ENCODE measurements at places on chromosomes 5 and 9. TPM values are rescaled to one million over a fixed set of nuclear protein-coding genes. Genes with fewer than 3 reads are reported as not detected.
A peak's percentile ranks its signal among the peaks of the same experiment; 100 is the strongest.

GRCh38 chr5:147704544-147704943, 78.0 kb downstream of the JAKMIP2 start:
- H3K36me3 ChIP-seq = no peaks in the 10 kb centered on the region
- no peaks in the 10 kb centered on the region for H3K4me1 ChIP-seq
- no peak for DNase-seq
- H3K4me3 ChIP-seq = no peak overlapping the region

DNA sequence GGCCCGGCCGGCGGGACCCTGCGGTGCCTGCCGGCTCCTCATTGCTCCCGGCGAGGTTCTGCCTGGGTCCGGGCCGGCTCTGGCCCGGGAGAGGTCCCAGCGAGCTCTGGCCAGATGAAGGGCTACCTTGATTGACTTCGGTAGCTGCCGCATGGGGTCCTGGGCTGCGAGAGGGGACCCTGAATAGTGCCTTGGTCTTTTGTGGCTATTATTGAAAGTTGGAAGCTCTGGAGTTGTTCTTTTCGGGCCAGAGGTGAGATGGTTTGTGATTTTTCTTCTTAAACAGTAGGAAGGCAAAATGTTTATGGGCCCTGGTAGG, 635 bp downstream of the NAA35 start:
- DNase-seq = no peak
- H3K27ac ChIP-seq = peak overlapping the region; percentile 80
- H3K4me1 ChIP-seq = peaks cover 43% of the 10 kb centered on the region
- peak overlapping the region; percentile 84 for H3K4me3 ChIP-seq
- H3K27me3 ChIP-seq = no peaks in the 10 kb centered on the region

GRCh38 chr5:13464532-13465193, 479.8 kb downstream of the DNAH5 start:
- no peaks in the 10 kb centered on the region for H3K4me1 ChIP-seq
- H3K4me3 ChIP-seq = no peak overlapping the region
- H3K27me3 ChIP-seq = no peaks in the 10 kb centered on the region
- DNase-seq = no peak

DNA sequence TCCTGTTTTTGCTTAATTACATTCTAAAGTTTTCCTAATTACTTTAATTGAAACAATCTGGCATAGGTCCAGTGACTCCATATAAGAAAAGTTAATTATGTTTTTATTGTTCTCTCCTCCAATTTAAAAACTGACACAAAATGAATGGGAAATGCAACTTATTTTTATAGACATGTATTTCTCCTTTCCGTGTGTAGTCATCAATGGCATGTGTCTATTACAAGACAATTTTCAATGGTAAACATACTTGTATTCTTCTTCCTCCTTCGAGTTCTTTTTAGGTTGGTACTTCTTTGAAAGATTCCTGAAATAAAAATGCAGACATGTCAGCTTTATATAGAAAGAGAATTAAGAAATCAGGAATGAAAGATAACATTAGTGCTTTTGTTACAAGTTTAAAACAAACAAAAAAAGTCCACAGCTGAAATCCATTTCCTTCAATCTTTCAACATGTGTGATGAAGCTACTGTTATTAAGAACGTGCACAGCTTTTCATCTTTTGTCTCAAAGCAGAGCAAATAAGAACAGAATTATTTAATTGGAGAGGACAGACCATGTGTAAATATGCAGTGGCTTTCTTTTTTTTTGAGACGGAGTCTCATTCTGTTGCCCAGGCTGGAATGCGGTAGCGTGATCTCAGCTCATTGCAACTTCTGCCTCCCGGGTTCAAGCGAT, 63.8 kb downstream of the FNBP1 start:
- H3K27me3 ChIP-seq = no peaks in the 10 kb centered on the region
- DNase-seq = no peak

- no peaks in the 10 kb centered on the region for H3K36me3 ChIP-seq
- peaks cover 3% of the 10 kb centered on the region for H3K4me1 ChIP-seq
- no peak overlapping the region for H3K27ac ChIP-seq
- no peak for DNase-seq
- no peaks in the 10 kb centered on the region for H3K27me3 ChIP-seq
- H3K4me3 ChIP-seq = no peak overlapping the region
These were observed 226.5 kb downstream of the ARL15 start for GRCh38 chr5:54083851-54084250.

GRCh38 chr5:134489227-134489944, 36.1 kb upstream of the JADE2 start:
- no peaks in the 10 kb centered on the region for H3K27me3 ChIP-seq
- no peak overlapping the region for H3K4me3 ChIP-seq
- DNase-seq = no peak
- H3K36me3 ChIP-seq = no peaks in the 10 kb centered on the region
- H3K27ac ChIP-seq = no peak overlapping the region
- no peaks in the 10 kb centered on the region for H3K4me1 ChIP-seq

- H3K36me3 ChIP-seq = peaks cover 13% of the 10 kb centered on the region
- H3K4me1 ChIP-seq = peaks cover 23% of the 10 kb centered on the region
- no peak overlapping the region for H3K4me3 ChIP-seq
- no peaks in the 10 kb centered on the region for H3K27me3 ChIP-seq
- no peak overlapping the region for H3K27ac ChIP-seq
These were observed 1.8 kb downstream of the PTGES2 start for GRCh38 chr9:128125580-128126354.

- H3K36me3 ChIP-seq = no peaks in the 10 kb centered on the region
- H3K4me3 ChIP-seq = no peak overlapping the region
- DNase-seq = no peak
- no peak overlapping the region for H3K27ac ChIP-seq
- H3K4me1 ChIP-seq = no peaks in the 10 kb centered on the region
These were observed 55.2 kb downstream of the C9orf85 start for GRCh38 chr9:71966601-71967000.

GRCh38 chr5:34415559-34416198, 240.4 kb upstream of the RAI14 start:
- no peaks in the 10 kb centered on the region for H3K27me3 ChIP-seq
- no peaks in the 10 kb centered on the region for H3K36me3 ChIP-seq
- no peaks in the 10 kb centered on the region for H3K4me1 ChIP-seq
- H3K4me3 ChIP-seq = no peak overlapping the region
- no peak overlapping the region for H3K27ac ChIP-seq

The KIF12 gene
- not detected for total RNA-seq

The COL23A1 gene
- total RNA-seq = 2.5 TPM
